ENCODE measurements at places on chromosomes 5 and 9. TPM values are rescaled to one million over a fixed set of nuclear protein-coding genes. Genes with fewer than 3 reads are reported as not detected.

Gene NPR2
- 20.4 TPM for total RNA-seq

Gene SPINK6
- not detected for total RNA-seq

Gene SMC2
- total RNA-seq: 8.4 TPM

Gene GARIN3
- total RNA-seq: not detected

Gene PFN3
- not detected for total RNA-seq
